ENCODE measurements at places on chromosomes 11 and 22.
A peak's percentile ranks its signal among the peaks of the same experiment; 100 is the strongest.

DNA sequence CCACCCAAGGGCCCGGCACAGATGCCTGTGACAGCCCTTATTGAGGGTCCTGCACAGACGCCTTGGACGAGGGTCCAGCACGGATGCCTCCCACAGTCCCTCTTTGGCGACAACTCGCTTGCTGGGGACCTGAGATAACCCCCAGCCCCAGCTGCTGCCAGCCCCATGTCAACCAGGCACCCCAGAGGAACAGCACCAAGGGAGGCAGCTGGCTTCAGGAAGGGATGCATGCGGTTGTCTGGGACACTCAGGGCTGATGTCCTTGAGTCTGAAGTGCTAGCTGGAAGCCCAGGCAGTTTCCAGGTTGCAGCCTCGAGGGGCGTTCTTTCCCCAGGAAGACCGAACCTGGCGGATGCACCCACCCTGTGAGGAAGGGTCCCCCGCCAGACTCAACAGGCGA is 33.8 kb downstream of the MOB2 start:
- DNase-seq, result no peak

DNA sequence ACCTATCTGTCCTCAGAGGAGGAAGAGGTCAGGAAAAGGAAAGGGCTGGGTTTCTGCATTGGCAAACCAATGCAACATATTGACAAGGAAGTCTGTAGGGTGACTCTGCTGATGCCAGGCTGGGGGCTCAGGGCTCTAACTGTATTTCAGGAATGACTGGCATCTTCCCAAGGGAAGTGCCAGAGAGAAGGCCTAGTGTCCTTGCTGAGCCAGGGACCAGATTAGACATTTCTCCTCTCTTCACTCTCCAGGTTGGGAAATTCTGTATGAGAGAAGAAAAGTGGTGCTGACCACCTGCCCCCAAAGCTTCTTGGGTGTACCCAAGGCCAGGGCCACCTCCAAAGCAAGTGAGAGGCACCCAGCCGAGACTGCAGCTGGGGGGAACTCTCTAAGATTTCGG is 27.2 kb downstream of the GRIK4 start:
- no peak for DNase-seq

- peak; percentile 9 for DNase-seq
Observed at GRCh38 chr11:111540114-111540936, at the start of gene LAYN. Gene LAYN, plus strand, starts transcription at chr11:111540720. Its CDS starts 124 bp downstream, at chr11:111540844.

- no peak for DNase-seq
Observed at GRCh38 chr11:36750349-36750748, 152.3 kb upstream of the RAG2 start.

DNA sequence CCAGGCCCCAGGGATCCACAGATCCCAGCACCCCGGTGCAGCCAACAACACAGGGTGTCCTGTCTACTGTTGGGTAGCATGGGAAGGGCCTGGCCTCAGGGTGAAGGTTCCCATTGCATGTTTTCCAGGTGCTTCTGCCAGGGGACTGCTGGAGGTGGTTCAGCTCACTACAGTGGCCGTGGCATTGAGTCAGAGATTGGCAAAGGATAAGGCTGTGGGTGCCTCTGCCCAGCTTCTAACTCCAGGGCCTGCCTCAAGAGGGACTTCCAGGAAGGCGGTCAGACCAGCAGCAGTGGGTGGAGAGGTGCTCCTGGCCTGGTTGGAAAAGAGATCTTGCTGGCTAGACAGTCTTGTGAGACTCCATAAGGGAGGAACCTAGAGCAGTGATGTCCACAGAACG is 20.9 kb downstream of the CSNK1E start:
- DNase-seq, result no peak

- DNase-seq, result no peak
Observed at GRCh38 chr11:99015634-99016454, 4.9 kb upstream of the CNTN5 start.

- no peak for DNase-seq
Observed at GRCh38 chr11:86595451-86595850, 77.0 kb downstream of the ME3 start.

DNA sequence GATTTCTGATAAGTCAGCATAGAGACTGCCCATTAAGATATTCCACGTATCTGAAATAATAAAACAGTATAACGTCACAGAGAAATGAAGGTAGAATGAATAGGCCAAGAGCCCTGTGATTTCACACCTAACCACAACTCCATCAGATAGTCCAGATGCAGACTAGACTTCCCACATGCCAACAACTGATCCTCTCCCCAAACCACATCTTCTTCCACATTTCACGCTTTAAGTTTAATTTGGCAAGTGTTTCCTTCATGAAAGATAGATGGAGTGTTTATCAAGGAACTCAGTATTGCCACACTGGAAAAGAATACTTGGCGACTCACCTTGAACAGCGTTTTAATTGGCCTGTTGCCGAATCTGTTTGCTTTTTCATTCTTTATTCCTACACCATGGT is 81.5 kb downstream of the MUC15 start:
- DNase-seq, result no peak

DNA sequence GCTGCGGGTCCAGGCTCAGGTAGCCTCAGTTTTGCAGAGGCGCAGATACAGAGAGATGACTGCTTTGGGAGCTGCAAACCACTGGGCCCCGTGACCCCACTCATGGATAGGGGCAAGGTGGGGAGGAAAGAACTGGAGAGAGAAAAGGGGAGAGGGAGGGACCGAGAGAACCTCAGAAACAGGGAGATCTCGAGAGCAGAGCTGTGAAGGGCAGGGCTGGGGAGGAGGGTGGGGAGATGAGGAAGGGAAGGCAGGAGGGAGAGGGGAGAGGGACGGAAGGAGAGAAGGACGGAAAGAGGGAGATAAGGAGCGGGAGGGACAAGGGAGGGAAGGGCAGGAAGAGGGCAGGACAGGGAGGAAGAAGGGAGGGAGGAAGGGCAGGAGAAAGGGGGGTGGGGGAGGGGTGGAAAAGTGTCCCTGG is 46.3 kb downstream of the IGLL1 start:
- DNase-seq, result no peak

- DNase-seq, result no peak
Observed at GRCh38 chr11:17117262-17117661, 39.8 kb upstream of the RPS13 start.

- DNase-seq, result no peak
Observed at GRCh38 chr11:112113539-112114457, 27.1 kb downstream of the SDHD start.

GRCh38 chr11:19380375-19380774 is 139.6 kb upstream of the E2F8 start:
- no peak for DNase-seq

GRCh38 chr22:28882878-28883656 is at the start of gene ZNRF3:
Gene ZNRF3, plus strand, starts transcription at chr22:28883572. Its CDS starts 195 bp downstream, at chr22:28883767.
- DNase-seq, result peak; percentile 92

DNA sequence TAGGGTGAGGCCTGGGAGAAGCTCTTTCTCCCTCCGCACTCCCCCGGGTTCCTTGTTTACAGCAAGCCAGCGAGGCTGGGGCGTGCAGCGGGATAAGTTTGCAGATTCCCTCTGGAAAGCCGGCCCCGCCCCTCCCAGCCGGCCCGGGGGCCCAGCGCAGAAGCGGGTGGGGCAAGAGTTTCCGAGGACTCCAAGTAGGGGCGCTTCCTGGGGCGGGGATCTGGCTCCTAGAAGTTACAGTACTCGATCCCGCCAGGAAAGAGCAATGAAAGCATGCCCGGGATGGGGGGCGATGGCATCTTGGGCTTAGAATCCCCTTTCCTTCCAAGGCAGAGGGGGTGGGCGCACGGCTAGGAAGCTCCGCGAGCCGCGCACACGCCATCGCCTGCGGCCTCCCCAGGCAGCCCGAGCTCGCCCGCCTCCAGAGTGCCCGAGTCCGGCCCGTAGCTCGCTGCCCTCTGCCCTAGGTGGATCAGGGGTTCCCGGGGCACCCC is 385 bp downstream of the TST start:
- no peak for DNase-seq

DNA sequence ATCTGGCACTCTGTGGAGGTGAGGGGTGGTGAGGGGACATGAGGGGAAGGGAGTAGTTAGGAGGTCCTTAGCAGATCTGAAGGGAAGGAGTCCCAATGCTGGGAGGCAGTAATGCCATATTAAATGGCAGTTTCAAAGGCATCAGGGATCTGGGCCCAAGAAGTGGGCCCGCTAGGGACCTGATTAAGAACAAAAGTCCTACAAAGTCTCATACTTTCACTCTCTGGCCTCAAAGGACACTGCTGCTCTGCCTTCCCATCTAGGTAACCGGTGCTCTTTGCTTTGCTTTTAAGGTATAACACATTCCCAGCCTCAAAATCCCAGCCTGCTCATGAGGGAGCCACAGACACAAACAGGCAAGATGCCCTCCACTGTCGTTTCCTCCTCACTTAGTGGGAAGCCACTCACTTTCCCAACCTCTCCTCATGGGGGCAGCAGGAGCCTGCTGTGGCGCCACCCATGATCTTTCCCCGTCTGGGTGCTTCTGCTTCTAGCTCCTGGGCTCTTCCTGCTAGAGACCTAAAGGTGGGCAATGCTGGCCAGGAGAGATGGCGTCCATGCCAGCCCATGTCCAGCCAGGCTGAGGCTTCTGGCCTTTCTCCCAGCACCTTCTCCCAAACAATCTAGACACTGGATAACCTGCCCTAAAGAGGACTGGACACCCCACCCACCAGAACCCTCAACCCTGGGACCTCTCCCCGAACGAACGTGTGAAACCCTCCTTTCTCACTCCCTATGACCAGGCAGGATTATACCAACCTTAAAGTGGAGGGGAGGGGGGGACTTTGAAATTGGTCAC is 68.3 kb downstream of the PLEKHA7 start:
- DNase-seq, result no peak

DNA sequence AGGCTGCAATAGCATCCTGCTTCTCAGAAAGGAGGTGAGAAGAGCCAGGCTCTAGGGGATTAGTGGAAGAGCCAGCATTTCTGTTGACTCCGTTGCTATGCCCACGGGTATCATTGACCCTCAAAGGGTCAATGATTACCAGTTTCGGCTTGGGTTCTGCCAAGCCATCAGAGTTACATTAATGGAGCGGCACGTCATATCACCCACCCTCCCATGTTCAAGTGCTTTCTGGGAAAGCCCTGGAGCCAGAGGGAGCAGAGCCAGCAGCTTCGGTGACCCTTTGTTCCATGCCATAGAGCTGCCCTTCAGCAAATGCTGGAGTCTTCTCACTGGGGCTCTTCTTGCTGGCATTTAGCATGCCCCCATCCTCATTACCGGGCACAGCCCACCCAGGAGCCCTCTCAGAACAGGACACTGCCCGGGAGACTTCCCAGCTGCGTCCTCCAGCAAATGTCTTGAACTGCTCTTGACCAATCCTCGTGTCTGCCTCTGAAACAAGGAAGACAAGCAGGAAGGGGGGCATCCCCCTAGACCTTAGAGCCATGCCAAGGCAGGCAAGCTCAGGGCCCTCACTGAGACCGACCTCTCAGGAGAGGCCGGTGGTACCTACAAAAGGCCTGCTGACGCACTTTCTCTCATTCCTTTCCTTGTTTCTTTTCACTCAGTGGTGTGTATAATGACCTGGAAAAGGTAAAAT is 14.6 kb downstream of the KCNJ1 start:
- no peak for DNase-seq

- DNase-seq, result no peak
Observed at GRCh38 chr11:10495464-10495786, 40.4 kb downstream of the AMPD3 start.

DNA sequence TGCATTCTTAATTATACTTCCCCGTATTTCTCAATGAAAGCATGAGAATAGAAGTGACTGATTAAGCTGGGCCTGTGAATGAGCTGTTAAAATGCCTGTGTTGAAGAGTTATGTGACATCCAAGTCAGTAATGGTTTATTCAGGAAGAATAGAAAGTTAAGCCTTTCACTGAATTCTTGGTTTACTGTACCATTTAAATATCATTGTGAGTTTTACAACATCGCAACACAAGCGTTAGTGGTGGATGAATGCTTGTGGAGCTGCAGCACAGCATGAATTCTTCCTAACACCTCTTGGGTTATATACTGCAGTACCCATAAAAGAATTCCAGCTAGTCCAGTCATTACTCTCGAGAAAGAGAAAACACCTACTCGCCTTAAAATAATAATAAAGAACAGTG is 257.8 kb downstream of the JRKL start:
- DNase-seq, result no peak

DNA sequence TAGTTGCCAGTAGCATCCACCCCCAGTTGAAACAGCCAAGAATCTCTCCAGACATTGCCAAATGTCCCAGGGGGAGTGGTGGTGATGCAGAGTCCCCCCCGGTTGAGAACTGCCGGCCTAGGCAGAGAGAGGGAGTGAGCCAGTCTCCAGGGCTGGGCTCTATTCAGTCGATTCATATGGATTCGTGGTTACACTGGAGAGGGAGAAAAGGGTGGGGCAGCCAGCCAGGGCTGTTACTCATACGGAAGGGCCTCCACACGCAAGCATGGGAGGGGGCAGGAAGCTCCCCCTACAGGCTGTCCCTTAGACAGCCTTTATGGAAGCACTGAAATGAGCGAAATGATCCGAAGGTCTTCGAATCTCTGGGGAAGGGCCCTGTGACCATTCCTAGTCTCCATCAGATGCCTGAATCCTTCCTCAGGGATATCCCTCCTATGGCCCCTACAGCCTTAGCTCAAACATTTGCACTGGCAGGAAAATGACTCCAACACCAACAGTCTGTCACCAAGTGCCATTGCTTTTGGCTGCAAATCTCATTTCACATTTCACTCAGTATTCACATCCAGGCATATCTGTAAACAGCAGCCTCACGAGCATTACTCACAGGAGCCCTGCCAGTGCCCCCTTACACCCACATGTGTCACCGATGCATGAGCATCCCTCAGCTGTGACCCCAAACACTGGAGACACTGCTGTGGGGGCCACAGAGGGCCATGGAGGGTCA is 18.4 kb upstream of the TLCD5 start:
- no peak for DNase-seq

DNA sequence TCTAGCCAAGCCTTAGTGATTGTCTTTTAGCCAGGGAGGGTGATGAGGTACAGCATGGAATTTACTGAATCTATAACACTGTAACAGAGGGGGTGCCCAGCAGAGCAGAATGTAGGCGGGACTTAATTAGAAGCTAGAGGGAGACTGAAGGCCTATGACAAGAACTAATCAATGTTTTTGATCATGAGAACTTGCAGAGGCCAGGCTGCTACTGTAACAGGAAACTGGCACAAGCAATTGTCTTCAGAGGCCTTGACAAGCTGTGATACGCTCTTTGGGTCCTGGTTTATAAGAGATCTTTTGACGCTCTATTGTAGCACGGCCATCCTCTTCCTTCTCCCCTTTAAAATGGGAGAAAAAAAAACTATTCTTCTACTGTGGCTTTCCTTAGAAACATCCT is 1297.3 kb downstream of the JRKL start:
- no peak for DNase-seq

Data from stimulated activated CD8-positive, alpha-beta memory T cell treated with anti-CD3 and anti-CD28 coated beads, Interleukin-4, amount 100 ng/mL, for 1 hour (primary cell).